ENCODE measurements at places on chromosomes 2 and 18.

DNA sequence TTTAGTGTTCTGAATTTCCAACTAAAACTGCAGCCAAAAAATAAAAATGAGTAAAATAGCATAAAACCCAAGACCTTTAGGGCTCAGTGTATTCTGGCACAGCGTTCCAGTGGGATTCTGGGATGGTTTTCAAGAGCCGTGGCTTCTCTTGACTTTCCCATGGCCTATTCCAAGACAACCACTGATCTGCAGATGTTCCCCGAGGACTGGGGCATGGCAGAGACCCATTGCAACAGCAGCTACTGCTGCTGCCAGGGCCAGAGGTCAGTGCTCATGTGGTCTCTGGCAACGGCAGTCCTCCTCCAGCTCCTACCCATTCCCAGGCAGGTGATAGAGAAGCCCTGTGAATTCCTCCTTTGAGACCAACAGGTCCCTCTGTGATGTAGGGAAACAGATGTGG, 26.8 kb downstream of the TNP1 start:
- no peak for DNase-seq

DNA sequence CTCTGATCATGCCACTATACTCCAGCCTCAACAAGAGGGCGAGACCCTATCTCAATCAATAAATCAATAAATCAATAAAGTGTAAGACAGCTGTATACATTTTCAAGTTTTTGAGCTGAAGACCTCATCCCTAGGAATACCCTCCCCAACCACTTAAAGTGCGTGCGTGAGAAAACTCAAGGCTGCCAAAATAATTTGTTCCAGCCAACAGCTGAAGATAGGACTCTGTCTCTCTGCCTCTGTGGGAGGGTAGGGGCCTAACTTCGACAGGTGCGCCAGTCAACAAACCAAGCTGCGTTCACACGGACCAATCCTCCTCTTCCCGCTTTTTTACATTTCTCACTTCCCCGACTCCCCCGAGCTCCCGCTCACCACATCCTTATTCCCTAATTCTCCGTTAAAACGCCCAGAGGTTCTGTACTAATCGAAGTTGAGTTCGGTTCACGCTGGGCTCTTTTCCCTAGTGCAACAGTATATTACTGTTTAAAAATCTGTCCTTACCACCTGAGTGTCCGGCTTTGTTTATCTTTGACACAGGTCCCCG, 618 bp downstream of the POLR2D start:
- DNase-seq = peak; percentile 13

- peak; percentile 79 for DNase-seq
These were observed 441.1 kb downstream of the LRATD1 start for GRCh38 chr2:15073664-15074063.

- no peak for DNase-seq
These were observed 2.1 kb upstream of the TMEM131 start for GRCh38 chr2:97997784-97998392.

GRCh38 chr18:50830544-50830943, 10.7 kb upstream of the MRO start:
- no peak for DNase-seq

DNA sequence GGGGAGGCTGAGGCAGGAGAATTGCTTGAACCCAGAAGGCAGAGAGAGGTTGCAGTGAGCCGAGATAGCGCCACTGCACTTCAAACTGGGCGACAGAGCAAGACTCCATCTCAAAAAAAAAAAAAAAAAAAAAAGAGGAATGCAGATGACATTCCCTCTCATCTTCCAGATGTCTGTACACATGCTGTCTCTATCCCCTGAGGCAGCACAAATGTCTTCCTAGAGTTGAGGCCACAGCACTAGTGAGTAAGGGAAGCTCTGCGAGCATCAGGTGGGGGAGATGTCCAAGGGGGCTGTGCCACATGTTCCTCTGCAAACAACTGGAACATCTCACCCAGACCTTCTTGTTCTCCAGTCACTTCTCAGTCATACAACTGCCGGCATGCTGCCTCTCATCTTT, 35.6 kb upstream of the LRRC30 start:
- DNase-seq = no peak

GRCh38 chr18:63119647-63120046, 199.9 kb downstream of the BCL2 start:
- DNase-seq = peak; percentile 26
